Esophagus muscularis mucosa (tissue), 4 donors: ENCODE measurements at places on chromosomes 11 and 22.

DNA sequence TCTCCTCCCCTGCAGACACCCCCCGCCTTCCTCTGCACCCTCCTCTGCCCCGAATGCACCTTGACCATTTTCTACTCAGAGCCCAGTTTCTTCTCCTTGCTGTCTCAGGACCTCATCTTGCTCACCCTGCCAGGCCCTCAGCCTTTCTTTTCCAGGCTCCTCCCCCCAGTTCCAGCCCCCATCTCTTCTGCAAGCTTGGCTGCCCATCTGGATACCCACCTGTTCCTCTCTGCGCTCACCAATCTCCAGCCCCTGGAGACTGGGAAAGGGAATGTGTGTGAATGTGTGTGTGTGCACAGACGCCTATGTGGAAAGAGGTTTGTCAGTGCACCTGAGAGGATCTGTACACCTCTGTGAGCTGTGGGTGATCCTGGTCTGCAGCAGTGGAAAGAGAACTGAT lies 36.4 kb downstream of the SLC22A12 start:
- DNase-seq, result no peak

DNA sequence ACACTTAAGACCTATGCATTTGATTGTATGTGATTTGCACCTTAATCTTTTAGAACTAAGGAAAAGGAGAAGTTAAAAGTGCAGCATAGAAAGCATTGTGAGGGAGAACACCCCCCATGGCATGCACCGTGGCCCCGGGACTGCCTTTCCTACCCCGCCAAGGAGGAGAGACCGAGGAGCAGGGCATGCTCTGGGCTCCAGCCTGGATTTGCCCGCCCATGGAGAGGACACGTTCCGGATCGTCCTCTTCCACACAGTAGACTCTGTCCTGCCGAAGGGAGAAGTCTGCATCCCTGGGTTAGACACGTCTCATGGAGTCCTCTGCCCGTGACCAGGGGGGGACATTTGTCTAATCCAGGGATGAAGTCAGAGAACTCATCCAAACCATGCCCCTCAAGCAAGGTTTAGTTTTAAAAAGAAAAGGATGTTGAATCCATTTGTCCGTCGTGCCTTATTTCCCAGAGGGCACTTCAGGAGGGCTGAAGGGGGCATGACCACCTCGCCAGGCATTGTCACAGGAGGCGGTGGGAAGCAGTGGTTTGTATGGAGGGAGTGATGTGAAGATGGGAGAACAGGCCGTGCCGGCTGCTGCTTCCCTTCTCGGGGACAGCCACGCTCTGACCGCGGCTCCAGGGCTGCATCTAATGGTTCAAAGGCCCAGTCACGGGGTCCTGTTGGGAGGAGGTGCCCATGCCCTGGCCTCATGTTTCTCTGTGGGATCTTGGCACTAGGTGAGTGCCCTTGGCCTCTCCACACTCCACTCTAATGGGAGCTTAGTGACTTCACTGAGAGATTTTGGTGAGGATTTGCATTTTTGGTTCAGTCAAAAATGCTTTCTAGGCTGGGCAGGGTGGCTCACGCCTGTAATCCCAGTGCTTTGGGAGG lies 66.2 kb upstream of the GAL start:
- DNase-seq, result no peak

DNA sequence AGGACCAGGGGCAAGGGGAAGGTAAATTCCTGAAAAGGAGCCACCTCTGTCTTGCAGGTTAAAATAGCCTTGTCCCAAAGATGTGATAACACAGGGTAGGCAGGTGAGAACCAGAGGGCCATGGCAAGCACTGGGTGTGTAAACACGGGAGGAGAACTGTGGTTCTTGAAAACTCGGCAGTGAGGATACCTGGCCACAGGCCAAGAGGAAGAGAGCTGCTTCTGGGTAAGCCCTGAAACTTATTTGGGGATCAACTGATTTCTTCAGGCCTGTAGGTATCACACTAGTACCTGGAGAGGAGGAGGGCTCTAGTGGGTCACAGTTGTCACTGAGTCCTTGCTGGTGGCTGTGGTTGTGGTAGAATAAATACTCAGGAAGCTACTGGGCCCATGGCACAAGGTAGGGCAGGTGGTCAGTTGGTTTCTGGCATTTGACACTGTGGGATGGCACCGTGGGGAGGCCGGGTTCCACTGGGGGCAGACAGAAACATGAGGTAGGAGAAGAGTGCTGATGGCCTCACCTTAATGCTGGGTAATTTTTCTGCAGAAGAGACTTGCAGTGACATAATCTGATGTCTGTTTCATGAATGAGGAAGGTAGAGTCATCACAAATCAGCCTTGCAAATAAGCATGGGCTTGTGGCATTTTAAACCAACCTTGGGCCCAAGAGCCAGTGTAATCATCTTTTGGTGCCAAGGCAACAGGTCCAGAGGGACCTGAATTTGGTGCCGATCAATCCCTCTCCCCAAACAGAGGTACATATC lies 22.0 kb downstream of the AMPD3 start:
- DNase-seq, result no peak

DNA sequence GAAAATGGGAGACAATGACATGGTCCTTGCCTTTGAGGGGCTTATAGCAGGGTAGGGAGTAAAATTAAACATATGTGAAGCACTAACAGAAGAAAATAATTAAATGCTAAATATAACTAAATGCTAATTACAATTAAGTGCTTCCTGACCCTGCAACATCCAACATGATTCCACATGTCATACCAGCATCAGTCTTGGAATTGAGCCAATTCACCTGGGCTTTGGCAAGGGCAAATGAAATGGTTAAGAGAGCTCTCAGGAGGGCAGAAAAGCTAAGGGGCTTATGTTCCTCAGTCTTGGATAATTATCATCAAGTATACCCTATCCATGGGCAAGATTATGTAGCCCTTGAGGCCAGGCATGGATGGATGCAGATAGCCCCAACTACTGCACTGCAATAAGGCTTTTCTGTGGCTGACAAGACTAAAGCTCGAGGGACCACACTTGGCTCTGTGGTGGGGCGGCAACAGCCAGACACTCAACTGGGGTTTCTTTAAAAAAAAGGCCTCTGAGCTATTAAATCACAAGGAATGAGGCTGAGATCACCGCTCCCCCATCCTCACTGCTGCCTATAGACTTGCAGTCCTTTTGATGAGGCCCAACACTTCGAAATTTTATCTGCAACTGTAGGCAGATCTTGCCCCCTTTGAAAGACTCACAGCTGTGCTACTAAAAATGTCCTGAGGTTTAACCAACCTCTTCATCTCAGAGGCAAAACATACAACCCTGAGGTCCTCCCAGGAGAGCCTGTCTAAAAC lies 39.0 kb downstream of the IL18BP start:
- DNase-seq, result no peak

DNA sequence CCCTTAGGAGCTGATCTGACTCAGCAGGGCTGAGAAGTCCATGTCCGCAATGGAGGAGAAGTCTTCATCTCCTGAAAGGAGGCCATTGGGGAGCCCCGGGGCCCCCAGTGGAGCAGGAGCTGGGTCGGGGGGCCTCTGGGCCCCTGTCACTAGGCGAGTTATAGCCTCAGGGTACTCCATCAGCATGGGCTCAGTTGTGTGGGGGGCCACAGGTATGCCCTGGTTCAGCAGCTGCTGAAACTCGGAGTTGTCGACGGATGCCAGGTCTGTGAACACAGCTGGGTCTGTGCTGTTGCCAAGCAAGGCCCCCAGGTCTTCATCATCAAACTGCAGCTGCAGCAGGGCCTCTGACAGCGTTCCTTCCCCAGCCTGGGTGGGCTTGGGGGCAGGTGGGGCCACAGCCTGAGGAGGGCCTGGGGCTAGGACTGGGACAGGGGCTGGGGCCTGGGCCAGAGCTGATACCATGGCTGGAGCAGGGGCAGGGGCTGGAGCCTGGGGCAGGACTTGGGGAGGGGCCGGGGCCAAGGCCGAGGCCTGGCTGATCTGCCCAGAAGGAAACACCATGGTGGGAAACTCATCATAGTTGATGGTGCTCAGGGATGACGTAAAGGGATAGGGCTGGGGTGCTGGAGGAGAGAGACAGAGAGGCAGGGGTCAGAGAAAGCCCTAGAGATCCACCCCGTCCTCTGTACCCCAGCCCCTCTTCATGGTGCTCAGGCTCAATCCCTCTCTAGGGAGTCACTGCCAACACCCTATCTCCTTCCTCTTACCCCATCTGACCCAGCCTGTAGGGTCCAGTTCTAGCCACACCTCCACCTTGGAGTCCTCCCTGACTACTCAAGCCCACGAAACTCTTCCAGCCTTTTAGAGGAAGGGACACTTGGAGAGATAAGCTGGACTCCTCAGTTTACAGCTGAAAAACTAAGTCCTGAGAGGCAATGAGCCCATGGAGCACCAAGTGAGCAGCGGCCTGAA lies 8.1 kb downstream of the RELA start:
- no peak for DNase-seq

- DNase-seq, result no peak
Observed at GRCh38 chr11:122521626-122522025, 133.9 kb upstream of the UBASH3B start.
